ENCODE measurements at places on chromosomes 6 and 20.

DNA sequence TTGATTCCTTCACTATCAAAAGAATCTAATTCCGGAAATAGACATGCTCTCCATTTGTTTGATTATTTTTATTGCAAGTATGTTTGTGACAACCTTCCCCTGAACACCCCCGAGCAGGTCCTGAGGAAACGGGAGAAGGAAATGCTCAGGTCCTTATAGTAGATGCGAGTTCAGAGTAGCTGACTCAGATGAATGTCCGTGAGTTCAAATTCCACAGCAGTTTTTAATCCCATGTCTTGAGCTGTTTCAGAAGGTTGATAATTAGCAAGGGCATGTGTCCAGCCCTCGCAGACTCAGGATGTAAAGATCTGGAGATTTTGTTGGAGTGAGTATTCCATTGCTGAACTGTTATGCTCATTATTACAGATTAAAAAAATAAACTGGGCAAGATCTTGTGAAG, 169.3 kb downstream of the BCAS1 start:
- no peak for DNase-seq

- no peak for DNase-seq
These were observed 58.7 kb upstream of the RNF24 start for GRCh38 chr20:4073852-4074741.

DNA sequence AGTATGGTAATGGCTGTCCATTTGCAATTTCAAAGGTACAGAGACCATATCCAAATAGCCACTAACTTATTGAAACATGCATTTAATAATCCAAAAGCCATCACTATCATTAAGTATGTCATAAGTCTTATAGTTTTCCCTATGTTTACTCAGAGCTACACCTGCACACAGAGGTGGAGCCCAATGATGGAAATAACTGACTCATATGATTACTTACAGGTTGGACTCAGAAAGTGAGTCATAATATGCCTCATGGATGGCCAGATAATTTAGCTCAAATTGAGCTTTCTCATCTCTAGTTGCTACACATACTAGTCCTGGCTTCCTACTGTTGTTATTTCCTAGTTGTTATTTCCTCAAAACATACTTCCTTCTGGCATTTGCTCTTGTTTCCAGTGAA, 104.4 kb upstream of the KHDRBS2 start:
- no peak for DNase-seq

DNA sequence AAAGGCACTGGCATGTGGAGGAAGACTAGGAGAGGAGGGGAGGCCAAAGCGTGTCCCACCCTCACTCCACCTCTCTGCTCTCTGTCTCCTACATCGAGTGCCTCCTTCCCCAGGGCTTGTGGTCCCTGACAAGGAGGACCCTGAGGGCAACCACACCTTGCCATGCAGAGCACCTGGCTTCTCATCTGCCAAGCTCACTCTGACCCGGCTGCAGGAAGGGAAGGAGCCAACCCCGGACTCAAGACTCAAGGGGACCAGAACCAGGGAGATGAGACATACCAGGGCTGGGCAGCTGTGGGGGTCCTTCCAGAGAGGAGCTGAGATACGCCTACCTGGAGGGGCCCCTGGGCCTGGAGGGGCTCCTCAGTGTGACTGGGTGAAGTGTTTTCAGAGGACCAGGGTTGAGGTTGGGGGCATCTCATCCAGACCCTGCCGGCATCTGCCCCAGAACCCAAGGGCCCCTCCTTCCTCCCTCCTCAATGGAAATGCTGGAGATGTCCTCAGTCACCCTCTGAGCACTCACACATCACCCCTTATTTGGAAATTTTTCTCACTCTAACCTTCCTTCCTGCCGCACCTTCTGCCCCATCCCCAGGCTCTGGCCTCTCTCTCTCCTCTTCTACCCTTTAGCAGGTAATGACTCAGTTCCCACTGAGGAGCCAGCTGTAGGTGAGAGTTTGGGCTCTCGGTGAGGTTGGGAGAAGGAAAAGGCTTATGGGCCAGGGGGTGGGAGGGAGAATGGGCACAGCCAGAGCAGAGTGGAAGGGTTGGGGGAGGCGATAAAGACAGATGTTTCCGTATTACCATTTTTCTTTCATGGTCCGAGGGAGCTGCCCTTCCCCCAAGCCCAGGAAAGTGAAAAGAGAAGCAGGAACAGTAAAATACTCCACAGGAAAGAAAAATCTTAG, 32.0 kb upstream of the POU5F1 start:
- DNase-seq: no peak

DNA sequence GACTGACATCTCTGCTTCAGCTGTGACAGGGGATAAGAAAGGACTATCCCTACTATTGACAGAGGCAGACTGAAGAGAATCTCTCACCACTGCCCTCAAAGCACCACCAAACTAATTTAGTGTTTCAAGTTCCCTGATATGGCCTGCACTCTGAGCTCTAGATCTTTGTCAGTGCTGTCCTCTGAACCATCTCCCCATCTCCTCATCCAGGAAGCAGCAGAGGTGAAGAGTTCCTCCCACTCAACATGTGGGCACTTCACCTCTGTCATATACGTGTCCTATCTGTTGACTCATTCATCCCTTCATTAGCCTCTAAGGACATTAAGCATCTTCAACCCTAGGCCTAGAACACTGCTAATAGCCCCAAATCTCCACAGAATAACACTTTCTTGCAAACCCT, 14.1 kb downstream of the FAM210B start:
- DNase-seq: no peak

DNA sequence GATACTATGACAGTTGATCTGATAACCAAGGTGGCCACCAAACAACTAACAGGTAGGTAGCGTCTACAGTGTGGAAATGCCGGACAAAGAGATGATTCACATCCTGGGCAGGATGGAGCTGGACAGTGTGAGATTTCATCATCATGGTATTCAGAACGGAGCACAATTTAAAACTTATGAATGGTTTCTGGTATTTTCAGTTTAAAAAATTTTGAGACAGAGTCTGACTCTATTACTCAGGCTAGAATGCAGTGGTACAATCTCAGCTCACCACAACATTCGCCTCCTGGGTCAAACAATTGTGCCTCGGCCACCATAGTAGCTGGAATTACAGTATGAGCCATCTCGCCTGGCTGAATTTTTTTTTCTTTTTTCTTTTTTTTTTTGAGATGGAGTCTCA, 43.8 kb downstream of the CEP57L1 start:
- no peak for DNase-seq

DNA sequence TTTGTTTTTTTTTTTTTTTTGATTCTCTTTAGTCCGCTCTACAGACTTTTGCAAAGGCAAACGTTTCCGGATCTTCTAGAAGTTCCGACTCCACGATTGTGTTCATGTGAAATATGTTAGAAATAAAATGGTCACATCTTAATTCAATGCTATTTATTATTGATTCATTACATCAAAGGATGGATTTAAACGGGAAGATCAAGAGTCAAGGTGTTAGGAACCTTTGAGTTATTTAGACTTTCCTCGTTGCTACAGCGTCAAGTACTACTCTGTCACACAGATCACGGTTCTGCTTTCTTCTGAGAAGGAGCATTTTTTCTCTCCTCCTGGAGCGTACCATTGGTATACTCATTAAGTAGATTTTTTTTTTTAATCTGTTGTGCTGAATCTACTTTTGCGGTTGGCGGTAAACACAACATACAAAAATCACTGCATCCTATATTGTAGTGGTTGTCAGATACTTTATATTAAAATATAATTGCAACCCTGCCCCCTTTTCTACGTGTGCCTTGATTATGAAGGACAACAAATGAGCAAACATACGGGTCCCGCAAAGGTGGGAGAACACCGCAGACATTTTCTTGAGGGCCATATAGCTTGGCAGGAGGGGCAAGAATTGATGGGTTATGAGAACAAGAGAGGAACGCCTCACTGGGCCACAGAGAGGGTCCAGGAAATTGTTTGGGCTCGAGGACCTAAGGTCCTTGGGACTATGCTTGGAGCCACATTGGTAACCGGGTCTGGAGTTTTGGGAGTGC, 17.5 kb downstream of the HMGN4 start:
- no peak for DNase-seq

DNA sequence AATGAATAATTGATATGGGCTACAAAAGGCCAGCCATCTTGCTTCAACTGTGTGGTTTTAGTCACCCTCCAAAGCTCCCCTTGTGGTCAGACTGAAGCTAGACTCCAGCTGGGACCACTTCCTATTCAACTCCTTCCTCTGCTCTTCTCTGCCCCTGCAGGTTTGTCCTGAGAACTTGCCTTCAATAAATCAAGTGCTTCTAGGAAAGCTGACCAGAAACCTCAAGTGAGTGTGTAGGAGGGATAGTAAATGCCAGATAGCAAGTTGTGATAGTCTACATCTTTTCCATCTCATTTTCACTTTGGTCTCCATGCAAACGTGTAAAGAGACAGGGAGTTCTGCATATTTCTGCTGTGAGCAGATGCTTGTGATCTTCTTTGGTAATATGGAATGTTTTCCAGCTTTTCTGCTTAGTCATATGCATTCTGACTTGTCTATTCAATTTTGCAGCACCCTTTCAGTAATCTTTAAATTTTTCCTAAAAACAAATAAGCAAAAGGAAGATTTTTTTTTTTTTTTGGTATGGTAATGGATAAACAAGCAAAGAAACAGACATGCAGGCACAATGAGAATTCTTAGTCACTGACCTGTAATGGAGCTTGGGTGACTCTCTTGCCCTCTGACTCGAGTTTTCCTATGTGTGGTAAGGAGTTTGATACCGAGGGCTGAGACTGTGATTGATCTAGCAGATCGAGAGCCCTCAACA, 201.3 kb upstream of the BTBD3 start:
- DNase-seq: no peak

DNA sequence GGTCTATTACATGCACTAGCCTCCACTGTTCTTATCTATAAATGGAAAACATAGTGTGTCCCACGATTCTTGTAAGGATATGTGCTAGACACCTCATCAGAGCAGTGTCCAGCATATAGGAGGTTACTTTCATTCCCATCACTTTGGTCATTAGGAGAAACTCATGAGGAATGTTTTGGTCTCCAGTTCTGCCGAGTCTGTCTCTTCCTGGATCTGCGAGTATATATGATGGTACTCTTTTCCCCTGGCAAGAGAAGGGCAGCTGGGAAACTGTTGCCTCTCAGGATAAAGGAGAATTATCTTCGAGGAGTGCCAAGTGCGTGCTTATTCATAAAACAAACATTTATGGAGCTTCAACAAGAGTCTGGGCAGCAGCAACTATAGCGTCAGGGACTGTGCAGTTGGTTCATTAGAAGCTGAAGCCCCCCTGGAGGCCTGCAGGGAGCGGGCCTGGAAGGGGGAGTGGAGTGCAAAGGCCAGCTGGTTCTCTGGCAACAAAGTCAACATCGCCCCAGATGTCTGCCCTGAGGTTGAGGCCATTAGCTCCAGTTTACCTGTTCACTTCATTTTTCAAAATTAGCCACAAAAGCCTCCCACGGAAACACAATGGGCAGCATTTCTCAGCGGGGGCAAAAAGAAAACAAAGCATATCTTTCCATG, 811.9 kb downstream of the MAFB start:
- DNase-seq: no peak

GRCh38 chr20:34337982-34338726, 24.9 kb upstream of the ITCH start:
- no peak for DNase-seq

DNA sequence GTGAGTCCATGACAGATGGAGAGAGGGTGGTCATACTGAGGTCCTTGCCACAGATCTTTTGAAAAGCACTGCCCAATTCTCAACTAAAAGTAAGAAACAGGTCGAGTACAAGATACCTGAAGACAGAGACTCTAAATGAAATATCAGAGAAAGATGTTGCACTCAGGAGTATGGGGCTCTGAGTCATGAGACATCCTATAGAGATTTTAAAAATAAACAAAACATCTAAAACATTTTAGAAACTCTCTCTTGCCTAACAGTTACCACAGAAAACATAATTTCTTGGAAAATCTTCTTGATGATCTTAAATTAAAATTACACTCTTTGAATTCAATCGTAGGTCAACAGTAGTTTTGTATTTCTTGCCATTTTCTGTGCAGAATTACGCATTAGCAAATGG, 348.9 kb upstream of the MARCKS start:
- DNase-seq: no peak

DNA sequence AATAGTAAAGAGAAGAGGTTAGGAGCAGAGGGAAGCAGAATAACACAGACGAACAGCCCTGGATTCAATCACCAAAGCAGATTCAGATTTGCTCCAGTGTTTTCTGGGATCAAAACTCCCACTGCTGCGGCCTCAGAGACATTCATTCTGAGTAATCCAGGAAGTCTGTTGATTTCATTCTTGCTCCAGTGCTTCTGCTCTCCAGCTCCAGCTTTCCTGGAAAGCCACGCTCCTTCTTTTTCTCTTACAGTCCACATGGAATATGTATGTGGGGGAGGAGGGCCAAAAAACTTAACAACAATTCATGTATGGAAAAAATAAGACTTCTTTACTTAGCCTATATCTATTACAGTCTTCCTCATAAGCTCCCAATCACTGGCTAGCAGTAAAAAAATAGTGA, 26.4 kb upstream of the UST start:
- no peak for DNase-seq

DNA sequence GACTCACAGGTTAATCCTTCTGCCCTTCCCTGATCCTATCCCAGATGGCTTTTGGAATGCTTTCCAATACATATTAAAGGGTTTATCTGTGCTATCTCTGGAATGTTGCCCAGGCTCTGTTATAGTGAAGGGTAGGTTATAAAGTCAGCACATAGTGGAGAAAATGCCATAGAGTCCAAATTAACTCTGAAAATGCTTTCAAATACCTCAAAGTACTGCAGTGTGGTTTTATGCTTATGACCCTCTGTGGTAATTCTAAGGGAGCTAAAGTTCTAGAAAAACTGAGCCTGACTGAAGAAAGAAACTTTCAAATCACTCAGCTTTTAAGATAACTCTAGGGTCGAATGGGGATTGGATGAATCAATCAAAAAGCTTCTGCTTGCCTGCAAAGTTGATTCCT, 159.8 kb downstream of the PLCB1 start:
- no peak for DNase-seq

DNA sequence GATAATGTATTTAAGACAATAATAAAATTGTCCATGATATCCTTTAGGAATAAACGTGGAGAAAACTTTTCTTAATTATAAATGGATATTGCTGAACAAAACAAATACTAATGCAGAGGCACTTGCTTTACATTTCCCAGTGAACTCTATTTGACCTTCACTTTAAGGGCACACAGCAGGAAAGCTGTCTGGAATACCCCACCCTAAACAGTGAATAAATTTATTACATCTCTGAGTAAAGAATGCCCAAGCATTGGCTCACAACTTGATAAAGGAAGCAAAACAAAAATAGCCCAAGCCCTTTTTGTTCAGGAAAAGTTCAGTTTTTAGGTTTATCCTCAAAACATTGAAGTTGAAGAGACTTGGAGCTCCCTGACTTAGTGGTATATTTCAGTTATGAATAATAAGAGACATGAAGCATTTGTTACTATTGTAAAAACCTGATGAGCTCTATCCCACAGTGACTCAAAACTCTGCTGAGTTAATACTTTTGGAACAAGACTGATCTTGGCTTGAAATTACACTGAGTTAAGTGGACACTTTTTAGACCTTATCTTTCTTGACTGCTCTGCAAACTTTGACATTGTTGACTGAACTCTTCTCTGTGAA, 353.9 kb downstream of the BCKDHB start:
- no peak for DNase-seq

DNA sequence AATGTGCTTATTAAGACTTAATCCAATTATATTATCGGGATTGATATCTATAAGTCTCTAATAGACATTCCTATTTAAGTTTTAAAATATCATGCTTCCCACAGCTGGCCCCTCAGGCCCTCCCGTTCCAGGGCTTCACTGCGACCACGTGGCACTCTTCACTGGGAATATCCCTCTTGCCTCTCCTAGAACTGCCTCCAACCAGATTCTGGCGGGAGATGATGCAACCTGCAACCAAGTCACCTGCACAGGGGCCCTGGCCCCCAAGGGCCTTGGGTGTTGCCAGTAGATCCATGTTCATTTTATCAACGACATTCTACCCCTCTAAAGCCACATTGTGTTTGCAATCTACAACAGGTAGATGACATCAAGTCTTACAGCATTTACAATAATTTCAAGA, 18.4 kb upstream of the RAMACL start:
- DNase-seq: no peak
